Activated effector memory CD4-positive, alpha-beta T cell treated with Interleukin-2 at 50 U/mL for 16 hours (primary cell): ENCODE measurements at places on chromosomes 6 and 20.

DNA sequence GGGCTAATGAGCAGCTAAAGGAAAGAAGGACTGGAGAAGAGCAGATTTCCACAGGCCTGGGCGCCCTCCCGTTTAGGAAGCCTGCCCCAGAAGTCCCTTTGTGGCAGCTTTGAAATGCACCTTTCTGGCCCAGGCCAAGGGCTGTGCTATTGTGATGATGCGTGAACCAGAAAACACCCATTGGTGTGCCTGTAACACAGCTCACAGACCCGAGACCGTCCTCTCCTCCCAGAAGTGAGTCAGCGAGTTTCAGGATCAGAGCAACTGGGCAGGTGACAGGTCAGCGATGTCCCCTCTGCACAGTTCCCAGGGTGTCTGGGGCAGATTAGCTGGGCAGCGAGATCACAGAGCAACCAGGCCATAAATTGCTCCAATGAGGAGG, 71.9 kb upstream of the SULF2 start:
- no peak for DNase-seq

DNA sequence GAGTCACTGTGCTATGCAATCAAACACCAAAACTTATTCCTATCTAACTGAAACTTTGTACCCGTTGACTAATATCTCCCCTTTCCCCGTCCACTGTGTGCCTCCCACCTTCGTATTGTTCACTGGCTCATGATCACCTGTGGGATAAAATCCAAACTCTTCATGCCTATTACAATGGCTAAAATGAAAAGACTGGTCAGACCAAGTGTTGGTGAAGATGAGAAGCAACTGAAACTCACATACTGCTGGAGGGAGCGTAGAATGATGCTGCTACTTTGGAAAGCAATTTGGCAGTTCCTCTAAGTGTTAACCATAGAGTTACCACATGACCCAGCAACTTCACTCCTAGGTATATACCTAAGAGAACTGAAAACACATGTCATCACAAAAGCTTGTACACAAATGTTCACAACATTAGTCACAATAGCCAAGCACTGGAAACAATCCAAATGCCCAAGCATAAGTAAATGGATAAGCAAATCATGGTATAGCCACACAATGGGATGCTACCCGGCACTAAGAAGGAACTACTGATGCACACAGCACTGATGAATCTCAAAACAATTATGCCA, 13.1 kb downstream of the RPS10 start:
- DNase-seq = no peak

- peak; percentile 43 for DNase-seq
These were observed 170.2 kb downstream of the NFATC2 start for GRCh38 chr20:51372176-51372803.

- no peak for DNase-seq
These were observed 431.7 kb downstream of the TFAP2A start for GRCh38 chr6:9983168-9983567.

- peak; percentile 64 for DNase-seq
These were observed 133.2 kb upstream of the RPS6KA2 start for GRCh38 chr6:166760288-166760687.

- no peak for DNase-seq
These were observed 64.7 kb downstream of the BTBD3 start for GRCh38 chr20:11982289-11982954.

GRCh38 chr20:37207171-37207570, 27.8 kb upstream of the MROH8 start:
- no peak for DNase-seq

- no peak for DNase-seq
These were observed 100.5 kb downstream of the EYA4 start for GRCh38 chr6:133341607-133342158.

GRCh38 chr6:25219917-25220278, 59.3 kb upstream of the CARMIL1 start:
- DNase-seq = no peak

DNA sequence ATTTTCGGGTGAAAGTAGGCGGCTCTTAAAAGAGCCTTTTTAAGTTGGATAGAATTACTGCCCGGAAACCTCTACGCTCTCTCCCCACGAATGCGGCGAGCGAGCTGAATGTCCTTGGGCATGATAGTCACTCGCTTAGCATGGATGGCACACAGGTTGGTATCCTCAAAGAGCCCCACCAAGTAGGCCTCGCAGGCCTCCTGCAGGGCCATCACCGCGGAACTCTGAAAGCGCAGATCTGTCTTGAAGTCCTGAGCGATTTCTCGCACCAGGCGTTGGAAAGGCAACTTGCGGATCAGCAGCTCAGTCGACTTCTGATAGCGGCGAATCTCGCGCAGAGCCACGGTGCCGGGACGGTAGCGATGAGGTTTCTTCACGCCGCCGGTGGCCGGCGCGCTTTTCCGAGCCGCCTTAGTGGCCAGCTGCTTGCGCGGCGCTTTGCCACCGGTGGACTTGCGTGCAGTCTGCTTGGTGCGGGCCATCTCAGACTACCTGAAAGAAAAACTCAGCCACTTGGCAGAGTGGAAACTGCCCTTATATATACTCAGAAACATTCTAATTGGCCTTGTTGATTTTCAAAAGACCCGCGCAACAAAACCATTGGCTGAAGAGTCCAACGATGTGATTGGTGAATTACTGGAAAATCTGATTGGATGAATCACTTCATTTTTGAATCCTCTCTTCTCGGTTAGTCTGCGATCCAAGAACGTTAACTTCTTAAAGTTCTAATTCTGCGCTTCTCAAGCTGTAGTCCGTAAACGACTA, 93.9 kb upstream of the BTN3A2 start:
- DNase-seq = peak; percentile 64

DNA sequence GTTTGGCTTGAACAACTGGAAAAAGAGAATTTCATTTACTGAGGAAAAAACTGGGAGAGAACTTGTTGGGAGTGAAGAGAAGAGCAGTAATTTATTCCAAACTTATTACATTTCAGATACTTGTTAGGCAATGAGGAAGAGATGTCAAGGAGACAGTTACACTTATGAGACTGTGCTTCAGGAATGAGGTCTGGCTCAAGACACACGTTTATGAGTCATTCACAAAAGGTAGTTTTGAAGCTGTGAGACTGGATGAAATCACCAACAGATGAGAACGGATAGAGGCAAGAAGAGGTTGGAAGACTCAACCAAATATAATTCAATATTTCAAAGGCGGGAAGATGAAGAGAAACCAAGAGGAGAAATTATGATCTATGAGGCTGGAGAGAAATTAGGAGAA, 70.6 kb upstream of the DEFB112 start:
- DNase-seq = no peak

DNA sequence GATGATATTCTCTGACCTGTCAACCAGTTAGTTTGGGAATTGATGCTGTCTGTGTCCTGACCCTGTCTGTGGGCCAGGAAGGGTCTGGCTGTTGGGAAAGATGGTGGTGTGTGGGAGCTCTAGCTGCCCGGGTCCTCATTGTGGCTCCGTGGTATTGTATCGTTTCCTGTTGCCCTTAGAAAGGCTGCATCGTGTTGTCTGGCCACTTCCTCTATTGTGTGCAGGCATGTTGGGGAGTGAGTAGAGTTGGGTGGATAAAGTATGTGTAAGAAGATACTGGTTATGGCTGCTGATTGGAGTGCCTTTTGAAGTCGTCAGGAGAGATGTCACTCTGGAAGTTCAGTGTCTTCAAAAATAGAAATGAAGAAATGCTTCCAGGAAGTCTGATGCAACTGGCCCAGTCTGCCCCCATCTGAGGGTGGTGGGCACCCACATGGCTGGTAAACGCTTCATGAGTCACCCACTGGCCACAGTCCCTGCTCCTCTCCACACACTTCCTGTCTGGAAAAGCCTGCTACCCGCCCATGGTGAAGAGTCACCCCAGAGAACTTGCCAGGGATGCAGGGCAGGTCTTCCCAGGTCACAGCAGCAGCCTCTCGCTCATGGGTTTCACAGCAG, 27.9 kb downstream of the PPARD start:
- DNase-seq = no peak

DNA sequence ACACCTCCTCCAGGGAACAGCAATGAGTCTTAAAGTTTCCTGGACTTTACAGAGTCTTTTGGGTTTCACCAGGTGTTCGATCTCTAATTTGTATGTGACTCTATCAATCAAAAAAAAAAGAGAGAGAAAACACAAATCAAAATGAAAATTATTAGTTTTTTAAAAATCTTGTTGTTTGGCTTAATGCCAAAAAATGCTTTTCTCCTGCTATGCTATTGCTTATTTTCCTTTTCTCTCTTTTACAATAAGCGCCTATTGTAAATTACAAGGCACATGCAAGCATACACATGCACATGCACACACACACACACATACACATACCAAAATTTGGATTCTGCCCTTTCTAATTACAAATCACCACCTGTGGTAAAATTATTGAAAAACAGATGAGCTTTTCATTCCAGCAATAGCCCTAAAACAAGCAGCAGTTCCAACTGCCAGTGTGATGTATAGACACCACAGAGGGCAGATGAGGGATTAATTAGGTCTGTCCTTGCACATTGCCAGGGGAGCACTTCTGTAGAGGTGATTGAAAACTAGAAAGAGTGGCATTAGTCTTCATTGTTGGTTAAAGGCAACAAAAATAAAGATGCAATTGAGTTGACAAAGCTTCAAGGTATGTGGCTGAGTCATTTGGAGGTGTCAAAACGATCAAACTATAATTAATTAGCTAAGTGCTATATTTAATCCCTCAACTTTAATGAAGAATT, 631.7 kb downstream of the TFAP2B start:
- no peak for DNase-seq

- DNase-seq = no peak
These were observed 10.8 kb downstream of the GCNT2 start for GRCh38 chr6:10531942-10532341.

- no peak for DNase-seq
These were observed 101.3 kb downstream of the COL21A1 start for GRCh38 chr6:56146086-56146485.

GRCh38 chr6:36197739-36198221, 1.2 kb downstream of the BRPF3 start:
- no peak for DNase-seq

DNA sequence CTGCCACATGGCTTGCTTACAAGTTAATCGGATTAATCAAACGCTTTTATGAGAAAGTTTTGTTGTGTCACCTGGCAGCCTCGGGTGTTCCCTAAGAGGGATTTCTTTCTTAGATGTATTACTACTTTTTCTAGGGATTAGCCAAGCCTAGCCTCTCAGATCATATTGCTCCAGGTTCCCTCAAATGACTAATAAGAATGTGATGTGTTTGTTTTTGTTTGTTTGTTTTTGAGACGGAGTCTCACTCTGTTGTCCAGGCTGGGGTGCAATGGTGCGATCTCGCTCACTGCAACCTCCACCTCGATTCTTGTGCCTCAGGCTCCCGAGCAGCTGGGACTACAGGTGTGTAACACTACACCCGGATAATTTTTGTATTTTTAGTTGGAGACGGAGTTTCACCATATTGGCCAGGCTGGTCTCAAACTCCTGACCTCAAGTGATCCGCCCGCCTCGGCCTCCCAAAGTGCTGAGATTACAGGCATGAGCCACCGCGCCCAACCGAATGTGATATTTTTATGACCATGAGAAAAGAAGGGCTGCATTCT, 977 bp downstream of the HMGN4 start:
- DNase-seq = no peak
